ENCODE measurements at places on chromosomes 2 and 18.

GRCh38 chr18:77566604-77567003, 317.0 kb downstream of the GALR1 start:
- no peak for DNase-seq

GRCh38 chr2:241188361-241189092, at the start of gene ANO7:
TSS of gene ANO7 (plus strand) at chr2:241188677. CDS start at chr2:241190064, 1,387 bp downstream.
- DNase-seq = peak; percentile 64

DNA sequence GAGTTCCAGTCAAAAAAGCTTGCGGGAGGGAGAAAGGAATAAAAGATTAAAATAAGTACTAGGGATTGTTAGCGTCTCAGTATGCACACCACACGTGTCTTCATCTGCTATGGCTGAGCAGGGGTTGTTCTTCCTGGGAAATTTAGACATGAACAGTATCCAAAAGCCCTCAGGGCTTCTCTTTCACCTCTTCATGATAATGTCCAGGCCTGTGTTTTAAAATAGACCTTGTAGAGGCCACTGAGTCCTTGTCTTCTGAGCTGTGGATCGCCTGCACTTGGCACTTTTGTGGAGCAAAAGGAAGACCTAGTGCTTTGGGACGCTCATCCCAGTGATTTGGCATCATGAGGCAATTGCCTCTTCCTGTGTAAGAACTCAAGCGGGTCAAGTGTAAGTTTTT, 52.4 kb downstream of the CFAP221 start:
- DNase-seq = no peak

- peak; percentile 60 for DNase-seq
These were observed 55.6 kb upstream of the FOSL2 start for GRCh38 chr2:28336982-28337627.

DNA sequence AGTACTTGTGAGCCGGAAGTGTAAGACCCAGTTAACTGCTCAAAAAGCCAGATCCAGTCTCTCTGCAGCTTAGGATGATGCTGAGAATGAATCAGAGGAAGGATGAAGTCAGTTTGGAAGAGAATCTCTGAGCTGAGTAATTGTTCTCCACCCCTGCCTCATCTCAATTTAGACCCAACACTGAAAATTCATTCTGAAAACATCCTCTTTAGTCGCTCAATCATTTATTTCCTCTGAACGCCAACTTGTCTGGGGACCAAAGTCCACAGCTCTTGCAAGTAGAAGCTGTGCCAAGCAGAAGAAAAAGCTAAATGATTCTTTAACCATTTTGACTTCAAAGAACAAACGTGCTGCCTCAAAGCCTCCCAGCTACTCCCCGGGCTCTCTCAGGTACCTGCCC, 177.1 kb upstream of the KLHL29 start:
- no peak for DNase-seq

- no peak for DNase-seq
These were observed 160.2 kb upstream of the NCK2 start for GRCh38 chr2:105584435-105585010.

DNA sequence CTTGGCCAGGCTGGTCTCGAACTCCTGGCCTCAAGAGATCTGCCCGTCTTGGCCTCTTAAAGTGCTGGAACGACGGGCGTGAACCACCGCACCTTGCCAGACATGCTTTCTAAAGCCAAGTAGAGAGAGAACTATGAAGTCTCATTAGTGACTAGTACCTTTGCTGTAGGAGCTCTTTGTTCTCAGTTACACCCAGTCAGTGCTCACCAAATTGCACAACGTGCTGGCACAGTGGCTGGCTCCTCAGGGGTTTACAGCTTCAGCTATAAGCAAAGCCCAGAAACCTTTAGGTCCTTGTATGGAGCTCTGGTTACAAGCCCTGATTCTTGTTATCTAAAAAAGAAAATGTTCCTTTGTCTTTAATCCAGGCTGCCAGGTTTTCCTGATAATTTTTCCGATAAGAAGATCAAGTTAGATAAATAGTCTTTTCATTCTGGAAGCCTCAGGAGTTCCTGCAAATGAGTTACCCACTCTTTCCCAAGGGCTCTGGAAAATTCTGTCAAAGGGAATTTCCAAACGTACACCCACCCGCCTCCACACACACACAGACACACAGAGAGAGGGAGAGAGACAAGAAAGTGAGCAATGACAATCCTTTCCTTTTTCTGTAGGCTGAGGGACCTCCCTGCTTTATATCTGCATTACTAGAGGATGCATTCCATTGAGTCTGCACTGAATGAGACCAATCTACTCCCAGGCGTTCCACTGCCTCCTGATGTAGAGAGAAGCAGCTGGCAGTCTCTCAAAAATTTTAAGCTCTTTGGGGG, 100.2 kb upstream of the CSRNP3 start:
- DNase-seq = no peak

DNA sequence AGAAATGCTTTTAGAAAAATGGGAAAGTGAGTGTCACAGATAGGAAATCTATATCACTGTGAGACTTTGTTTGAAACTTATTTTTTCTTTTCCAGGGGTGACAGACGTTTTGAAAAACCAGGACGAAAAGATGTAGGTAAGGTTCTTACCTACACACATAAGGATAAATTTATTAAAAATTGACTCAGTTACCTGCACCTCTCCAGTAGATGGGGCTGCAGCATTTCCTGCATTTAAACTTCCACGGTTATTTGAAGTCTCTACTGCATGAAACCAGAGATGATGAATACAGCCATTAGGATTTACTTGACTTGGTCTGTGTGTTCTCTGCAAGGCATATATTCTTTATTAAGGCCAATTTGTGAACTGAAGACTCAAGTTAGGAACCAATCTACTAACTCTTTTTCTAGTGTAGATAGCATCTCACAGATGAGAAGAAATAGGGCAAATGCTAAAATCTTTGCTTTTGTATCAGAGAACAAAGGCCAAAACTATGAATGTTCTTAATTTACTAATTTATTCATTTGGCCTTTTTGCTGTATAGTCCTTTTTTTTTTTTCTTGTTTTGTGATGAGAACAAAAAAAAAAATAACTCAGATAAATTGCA, 15.0 kb downstream of the KCNJ13 start:
- no peak for DNase-seq

DNA sequence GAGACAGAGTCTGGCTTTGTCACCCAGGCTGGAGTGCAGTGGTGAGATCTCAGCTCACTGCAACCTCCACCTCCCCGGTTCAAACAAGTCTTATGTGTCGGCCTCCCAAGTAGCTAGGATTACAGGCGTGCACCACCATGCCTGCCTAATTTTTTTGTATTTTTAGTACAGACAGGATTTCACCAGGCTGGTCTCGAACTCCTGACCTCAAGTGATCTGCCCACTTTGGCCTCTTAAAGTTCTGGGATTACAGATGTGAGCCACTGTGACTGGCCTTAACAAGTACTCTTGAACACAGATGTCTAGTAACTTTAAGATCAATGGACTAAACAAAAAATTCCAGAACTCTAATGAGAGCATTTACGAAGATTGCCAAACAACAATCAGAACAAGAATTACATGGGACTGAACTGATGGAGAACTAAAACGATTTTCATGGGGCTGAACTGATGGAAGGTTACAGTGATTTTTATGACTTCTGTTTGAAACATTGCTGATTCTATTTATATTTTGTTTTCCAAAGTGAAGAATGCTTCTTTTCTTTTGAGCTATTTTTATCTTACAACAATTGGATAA, 46.5 kb upstream of the ST3GAL5 start:
- DNase-seq = no peak

- no peak for DNase-seq
These were observed 1257.0 kb upstream of the GYPC start for GRCh38 chr2:125398738-125399524.

Measured in upper lobe of right lung (tissue), 1 donor.